ENCODE measurements at places on chromosomes 16 and 17.

DNA sequence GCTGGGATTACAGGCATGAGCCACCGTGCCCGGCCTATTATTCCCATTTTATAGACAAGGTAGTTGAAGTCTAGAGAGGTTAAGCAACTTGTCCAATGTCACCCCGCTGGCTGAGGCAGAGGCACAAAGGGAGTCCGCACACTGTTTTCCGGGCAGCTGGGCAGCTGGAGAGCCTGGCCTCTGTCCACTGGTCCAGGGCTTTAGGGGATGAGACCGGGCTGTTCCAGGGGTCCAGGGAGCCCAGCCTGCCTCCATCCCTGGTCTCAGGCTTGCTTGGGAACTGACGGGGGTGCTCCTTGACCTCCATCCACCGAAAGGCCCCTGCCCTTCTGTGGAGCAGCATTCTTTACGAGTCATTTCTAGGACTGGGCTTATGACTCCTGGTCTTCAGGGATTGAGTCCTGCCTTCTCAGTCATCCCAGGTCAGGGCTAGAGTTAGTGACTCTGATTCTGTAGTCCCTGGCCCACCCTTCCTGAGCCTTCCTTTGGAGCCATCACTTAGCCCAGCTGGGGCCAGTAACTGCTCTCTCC, 37.5 kb downstream of the SOCS3 start:
- no peak for DNase-seq

GRCh38 chr16:48503336-48503735, 106.6 kb downstream of the N4BP1 start:
- no peak for DNase-seq

- no peak for DNase-seq
Measured at GRCh38 chr17:30823421-30823820, 1.1 kb downstream of the CRLF3 start.

DNA sequence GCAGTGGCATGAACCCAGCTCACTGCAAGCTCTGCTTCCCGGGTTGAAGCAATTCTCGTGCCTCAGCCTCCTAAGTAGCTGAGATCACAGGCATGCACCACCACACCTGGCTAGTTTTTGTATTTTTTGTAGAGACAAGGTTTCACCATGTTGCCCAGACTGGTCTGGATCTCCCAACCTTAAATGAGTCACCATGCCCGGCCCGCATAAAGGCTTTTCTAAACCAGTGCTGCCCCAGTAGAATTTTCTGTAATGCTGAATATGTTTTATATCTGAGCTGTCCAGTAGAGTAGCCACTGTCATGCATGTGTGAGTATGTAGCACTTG, 36.9 kb upstream of the WSB1 start:
- DNase-seq = no peak

DNA sequence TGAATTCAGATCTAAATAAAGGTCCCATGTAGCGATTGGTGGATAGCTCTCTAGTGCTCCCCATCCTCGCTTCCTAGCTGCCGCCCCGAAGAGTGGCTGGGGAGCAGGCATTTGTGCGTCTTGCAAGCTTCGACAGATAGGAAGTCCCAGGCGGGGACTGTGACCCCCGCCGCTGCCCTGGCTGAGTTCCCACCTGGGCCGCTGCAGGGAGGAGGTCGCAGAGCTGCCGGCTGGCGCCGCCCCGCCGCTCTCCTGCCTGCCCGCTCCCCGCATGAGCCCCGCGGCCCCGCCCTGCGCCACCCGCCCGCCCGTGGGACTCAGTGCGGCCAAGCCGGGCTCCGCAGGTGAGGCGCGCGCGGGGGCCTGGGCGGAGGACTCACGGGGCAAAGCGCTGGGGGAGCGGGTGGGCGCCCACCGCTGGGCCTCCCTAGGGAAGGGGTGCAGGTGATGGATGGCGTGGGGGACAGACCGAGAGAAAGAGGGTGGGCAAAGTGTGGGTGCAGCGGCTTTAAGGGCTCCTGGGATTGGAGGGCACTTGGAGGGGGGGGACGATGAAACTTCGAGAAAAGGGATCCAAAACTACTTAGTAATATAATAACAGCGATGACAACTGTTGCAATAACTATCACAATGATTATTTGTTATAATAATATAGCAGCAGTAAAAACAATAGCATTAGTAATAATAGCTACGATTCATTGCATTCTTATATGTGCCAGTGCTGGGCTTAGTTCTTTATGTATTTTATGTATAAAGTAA, at the start of gene OTOA:
Gene OTOA, plus strand, starts transcription at position 80 of the 759 bp plus-strand sequence. CDS start 14,547 bp downstream, outside the sequence.
- DNase-seq = no peak

DNA sequence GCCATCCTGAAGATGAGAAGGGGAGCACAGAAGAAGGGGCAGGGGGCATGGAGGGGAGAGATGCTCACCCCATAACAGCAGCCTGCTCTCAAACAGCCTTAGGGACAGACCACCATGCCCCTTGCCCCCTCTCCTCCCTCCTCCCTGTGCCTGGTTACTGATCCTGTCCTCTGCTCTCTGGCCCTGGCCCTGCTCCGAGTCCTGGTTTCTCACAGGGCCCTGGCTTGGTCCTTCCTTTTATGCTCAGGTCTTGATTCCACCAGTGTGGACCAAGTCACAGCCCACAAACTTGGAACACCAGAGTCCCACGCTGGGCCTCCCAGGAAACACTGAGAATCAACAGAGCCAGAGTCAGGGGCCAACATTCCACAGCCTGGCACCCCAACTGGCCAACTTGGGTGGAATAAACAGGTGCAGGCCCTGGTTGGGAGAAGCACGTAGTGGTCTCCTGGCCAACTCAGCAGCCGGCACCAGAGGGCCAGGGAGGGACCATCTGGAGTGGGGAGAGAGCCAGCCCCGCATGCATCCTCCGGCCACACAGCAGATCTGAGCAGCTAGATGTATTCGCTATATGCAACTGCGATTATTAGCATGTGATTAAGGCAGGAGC, 44.9 kb upstream of the CDC42EP4 start:
- DNase-seq = no peak

GRCh38 chr17:9006175-9006767, 15.0 kb upstream of the NTN1 start:
- no peak for DNase-seq

DNA sequence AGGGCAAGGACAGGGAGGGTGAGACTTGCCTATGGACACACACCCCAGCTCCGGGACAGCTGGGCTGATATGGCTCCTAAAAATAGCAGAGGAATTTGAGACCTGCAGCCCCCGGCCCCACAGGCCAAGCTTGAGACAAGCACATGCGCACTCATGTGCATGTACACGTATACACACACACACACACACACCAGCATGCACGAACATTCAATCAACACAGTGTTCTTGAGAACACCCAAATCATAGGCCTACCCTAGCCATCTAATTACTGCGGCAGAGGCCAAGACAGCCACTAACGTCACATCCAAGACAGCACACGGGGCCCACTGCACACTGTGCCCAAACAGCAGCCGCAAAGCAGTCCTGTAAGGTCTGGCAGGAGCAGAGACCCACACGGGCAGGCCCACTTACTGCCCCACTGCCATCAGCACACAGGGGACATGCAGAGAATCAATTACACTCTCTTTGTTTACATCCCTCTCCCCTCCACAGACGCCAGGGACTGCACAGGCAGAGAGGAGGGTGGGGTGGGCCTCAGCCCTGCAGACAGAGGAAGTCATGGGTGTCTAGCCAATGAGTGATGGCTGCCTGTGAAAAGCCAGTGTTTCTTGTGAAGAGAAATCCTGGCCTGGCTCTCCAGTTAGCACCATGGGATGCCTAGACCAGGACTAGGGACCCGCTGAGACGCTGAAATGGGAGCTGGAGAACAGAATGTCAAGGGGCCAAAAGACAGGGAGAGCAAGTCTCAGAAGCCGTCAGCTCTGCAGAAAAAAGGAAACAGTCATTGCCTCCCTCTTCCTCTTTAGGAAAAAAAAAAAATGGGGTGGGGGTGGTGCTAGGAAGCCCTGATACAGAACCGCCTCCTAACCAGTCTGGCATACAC, 39.3 kb downstream of the MYO18A start:
- DNase-seq = no peak

- DNase-seq = no peak
Measured at GRCh38 chr16:64172226-64172625, 949.6 kb downstream of the CDH11 start.
